HTR-8/SVneo (cell line): ENCODE measurements at places on chromosomes 11 and 22.
A peak's percentile ranks its signal among the peaks of the same experiment; 100 is the strongest.

- DNase-seq, result no peak
Observed at GRCh38 chr11:112057170-112057569, 16.6 kb downstream of the PIH1D2 start.

GRCh38 chr11:112882494-112883381 lies 78.5 kb upstream of the NCAM1 start:
- no peak for DNase-seq

GRCh38 chr11:103484545-103484944 lies 375.3 kb downstream of the DYNC2H1 start:
- no peak for DNase-seq

- DNase-seq, result no peak
Observed at GRCh38 chr11:23772081-23772480, 724.8 kb upstream of the LUZP2 start.

GRCh38 chr11:44945666-44946065 lies 5.0 kb downstream of the TP53I11 start:
- no peak for DNase-seq

DNA sequence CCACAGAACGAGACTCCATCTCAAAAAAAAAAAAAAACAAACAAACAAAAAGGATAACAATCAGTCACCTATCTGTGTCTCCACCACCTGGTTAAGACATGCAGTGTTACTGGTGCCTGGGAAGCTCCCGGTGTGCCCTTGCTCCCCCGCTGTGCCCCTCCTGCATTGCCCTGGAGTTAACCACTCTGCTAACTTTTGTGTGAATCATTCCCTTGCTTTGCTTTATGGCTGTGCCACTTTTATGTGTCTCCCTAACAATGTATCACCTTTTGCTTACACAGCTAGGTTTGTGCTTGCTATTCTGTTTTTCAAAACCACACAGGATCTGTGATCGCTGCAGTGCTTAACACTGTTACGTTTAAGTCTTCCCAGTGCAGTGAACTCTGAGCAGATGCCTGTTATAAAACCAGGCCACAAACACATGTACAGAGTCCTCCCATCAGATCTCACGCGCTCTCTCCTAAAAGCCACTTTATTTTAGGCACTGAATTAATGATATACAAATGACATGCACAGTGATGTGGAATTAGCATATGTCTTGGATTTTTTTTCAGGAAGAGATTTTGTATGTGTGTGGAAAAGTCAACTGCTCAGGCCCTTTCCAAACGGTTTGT lies 69.9 kb downstream of the BUD13 start:
- no peak for DNase-seq

DNA sequence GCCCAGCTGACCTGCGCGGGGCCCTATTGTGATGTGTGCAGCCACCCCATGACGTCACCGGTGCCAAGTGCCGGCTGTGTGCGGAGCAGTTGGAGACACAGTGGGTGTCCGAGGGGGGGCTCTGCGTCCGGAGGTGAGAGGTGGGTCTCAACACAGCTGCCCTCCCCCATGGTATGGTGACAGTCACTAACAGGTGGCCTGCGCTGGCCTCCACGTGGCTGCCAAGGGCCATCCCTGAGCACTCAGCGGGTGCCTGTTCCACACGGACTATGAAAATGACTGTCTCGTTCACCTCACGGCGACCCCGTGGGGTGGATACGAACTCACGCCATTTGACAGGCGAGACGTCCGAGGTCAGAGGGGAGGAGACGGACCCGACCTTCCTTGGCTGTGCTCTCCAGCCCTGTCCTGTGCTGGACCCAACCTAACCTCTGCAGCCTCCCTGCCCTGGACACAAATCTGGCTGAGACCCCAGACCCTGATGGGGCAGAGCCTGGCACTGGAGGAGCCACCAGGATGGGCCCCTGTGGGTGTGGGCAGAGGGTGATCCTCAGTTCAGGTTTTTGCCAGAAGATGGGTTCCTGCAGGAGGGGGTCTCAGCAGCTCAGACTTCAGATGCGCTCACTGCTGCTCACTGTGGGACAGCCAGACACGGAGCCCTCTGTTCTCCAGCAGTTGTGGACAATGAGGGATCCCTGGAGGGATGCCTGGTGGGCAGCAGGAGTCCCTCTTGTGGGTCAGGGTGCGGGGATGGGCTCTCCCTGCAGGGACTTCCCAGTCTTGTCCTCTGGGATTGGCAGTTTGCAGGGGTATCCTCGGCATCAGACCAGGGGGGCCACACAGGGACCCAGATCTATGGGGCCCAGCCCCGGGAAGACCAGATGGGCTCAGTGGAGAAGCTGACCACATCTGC lies 6.3 kb downstream of the HRAS start:
- DNase-seq, result no peak

GRCh38 chr11:7072401-7073028 lies 16.3 kb upstream of the RBMXL2 start:
- no peak for DNase-seq

DNA sequence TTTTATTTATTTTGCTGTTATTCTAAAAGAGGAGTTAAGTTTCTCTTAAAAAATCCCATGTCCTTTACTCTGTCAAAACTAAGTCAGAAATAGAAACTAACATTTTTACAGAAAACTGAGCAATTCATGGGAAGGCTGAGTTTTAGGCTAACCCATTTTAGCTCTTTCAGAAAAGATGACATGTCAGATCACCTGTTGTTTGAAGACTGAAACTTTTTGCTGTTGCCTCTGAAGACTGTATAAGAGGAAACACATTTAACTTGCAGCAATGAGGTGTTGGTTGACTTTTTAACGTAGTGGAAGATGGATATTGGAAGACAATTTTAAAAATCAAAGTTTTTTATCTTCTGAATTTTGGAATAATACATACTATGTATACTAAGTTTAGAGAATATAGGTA lies 115.4 kb downstream of the METTL15 start:
- DNase-seq, result no peak

DNA sequence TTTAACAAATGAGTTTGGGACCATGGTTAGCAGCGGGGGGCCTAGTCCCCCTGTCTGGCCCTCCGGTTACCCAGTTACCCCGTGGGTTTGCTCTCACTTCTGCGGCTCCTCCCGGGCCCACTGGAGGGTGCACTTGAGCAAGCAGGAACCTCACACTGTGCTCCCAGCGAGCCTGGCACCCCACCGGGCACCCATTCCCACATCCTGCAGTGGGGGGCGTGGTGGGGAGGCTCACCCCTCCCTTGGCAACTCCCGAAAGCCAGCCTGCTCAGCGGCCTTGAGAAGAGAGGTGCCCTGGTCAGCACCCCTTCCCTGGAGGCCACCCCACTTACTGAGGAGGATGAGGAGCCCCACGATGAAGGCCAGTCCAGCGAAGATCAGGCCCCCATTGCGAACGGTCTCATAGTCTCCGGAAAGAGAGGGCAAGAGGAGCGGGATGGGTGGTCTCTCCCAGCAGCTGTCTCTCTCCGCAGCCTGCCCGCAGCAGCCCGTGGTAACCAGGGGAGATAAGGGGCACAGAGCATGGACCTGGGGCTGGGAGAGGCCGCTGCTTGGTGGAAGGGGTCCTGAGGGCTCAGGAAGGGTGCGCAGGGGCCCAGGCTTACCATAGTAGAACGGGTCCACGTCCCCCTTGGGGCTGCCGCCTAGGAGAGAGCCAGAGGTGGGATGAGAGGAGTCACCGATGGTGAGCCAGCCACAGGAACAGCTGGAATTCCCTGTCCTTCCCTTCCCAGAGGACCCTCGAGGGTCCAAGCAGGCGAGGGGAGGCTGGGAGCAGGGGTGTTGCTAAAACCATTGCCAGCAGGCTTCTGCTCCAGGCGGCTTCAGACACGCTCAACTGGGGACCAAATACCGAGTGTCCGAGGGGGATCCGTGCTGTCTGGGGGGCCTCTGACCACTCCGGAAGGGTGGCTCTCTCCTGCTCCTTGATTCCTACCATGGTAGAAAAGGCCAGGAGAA lies 2.2 kb downstream of the FXYD2 start:
- peak; percentile 45 for DNase-seq

GRCh38 chr11:86923999-86924766 lies 31.0 kb downstream of the FZD4 start:
- no peak for DNase-seq

DNA sequence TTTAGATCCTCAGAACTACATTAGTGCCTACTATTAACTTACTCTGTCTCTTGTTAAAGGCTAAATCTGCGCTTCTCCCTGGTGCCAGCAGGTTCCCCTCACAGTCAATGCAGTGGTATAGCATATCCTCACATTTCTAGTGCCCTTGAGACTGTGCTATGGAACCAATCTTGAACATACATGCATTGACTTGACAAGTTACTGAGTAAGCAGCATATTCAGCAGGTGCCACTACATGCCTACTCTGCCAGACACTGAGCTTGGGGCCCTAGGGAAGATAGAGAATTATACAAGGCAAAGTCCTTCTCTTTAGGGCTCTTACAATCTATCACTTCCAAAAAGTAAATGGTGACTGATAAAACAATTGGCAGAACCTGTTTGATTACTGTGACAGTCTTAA lies 3.2 kb downstream of the FUT4 start:
- no peak for DNase-seq
